ENCODE measurements at places on chromosomes 5 and 9. TPM values are rescaled to one million over a fixed set of nuclear protein-coding genes. Genes with fewer than 3 reads are reported as not detected.

Gene EGFL7
- polyA plus RNA-seq: not detected

Gene MUSK
- not detected for polyA plus RNA-seq

Gene NKD2
- polyA plus RNA-seq: not detected

Gene LCN9
- polyA plus RNA-seq: not detected

Gene UNC5A
- not detected for polyA plus RNA-seq

Gene IL7R
- 15.1 TPM for polyA plus RNA-seq

Gene PTCD2
- 2.4 TPM for polyA plus RNA-seq

Gene PTGDS
- not detected for polyA plus RNA-seq

Gene CDC20B
- polyA plus RNA-seq: not detected

Data from IgD-negative memory B cell (primary cell).